ENCODE measurements at places on chromosomes 4 and X.

GRCh38 chrX:138986235-138986634, 274.7 kb upstream of the FGF13 start:
- DNase-seq: no peak

- peak; percentile 57 for DNase-seq
Observed at GRCh38 chr4:72312032-72312650, 256.9 kb downstream of the ADAMTS3 start.

GRCh38 chr4:174387143-174387542, 103.4 kb downstream of the CEP44 start:
- DNase-seq: no peak

GRCh38 chr4:27218013-27218412, 357.4 kb downstream of the STIM2 start:
- no peak for DNase-seq

DNA sequence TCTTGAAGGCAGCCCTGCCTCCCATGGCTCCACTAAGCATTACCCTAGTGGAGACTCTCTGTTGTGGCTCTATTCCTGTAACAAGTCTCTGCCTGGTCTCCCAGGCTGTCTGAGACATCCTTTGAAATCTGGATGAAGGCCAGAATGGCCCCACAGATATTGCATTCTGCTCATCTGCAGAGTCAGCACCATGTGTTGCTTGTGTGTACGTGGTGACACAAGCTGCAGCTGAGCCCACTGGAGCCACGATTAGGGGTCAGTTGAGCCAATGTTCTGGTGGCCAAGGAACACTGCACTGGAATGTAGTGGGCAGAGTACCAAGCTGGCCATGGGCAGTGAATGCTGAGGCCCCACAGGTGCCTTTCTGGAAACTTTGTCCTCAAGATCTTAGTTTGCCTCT, 29.2 kb downstream of the GRID2 start:
- no peak for DNase-seq

GRCh38 chrX:39802354-39802753, 295.4 kb downstream of the BCOR start:
- DNase-seq: no peak

DNA sequence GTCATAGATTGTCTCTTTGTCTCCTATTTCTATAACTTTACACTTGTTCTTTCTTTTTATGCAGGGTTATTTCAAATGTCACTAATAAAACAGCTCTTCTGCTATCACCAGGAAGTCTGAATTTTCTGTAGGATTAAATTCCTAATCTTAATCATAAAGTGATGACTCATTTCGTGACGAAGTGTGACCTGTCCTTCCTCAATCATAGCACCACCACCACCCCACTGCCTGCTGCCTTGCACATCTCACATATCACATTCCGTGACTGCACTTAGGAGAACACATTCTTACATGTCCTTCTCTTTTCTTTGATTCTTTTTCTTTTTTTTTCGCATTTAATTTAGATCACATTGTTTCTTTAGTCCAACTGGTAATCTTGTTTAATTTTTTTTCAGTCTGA, 57.7 kb upstream of the UGT2B7 start:
- no peak for DNase-seq

GRCh38 chrX:34875204-34875603, 67.4 kb upstream of the FAM47B start:
- DNase-seq: no peak

DNA sequence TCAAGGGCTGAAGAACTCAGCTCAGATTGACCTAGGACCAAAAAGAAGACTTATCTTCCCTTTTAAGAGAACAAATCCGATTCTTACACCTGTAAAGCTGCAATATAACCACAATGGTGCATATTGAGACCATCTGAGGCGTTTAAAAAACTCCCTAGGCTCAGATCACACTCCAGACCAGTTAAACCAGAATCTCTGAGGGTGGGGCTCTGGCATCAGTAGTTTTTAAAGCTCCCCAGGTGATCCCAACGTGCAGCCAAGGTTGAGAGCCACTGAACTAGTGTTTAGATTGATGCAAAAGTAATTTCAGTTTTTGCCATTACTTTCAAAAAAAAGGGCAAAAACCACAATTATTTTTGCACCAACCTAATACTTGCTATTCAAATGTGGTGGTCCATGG, 73.9 kb upstream of the GPM6B start:
- DNase-seq: no peak

DNA sequence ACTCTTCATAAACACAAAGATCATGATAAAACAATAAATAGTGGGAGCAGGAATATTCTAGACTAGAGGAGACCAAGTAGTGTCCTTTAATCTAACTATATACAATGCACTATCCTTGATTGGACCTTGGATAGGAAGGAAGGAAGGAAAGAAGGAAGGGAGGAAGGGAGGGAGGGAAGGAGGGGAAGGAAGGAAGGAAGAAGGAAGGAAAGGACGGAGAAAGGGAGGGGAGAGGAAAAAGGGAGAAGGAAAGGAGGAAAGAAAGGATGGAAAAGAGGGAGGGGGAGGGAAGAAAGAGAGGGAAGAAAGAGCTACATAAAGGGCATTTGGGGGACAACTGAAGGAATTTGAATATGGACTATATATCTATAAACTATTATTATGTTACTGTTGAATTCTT, 95.0 kb upstream of the SMARCAD1 start:
- no peak for DNase-seq

- no peak for DNase-seq
Observed at GRCh38 chr4:179751669-179752068, 2309.4 kb upstream of the AGA start.

DNA sequence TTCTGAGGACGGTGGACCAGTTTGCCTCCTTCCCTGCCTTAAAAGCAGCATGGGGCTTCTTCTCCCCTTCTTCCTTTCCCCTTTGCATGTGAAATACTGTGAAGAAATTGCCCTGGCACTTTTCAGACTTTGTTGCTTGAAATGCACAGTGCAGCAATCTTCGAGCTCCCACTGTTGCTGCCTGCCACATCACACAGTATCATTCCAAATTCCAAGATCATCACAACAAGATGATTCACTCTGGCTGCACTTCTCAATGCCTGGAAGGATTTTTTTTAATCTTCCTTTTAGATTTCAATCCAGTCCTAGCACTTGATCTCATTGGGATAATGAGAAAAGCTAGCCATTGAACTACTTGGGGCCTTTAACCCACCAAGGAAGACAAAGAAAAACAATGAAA, 255.3 kb downstream of the RAPGEF2 start:
- DNase-seq: no peak

DNA sequence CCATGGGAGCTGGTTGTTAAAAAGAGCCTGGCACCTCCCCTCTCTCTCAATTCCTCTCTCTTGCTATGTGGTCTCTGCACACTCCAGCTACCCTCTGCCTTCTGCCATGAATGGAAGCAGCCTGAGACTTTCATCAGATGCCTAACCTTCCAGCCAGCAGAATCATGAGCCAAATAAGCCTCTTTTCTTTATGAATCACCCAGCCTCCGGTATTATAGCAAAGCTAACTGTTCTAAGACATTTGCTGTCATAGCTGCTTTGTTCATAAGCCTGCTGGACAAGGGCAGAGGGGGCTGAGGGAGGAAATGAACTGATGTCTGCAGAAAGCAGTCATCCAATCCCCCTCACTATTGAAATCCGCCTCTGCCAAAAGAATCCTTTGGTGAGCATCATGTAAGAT, 196.7 kb downstream of the ZNF330 start:
- no peak for DNase-seq

DNA sequence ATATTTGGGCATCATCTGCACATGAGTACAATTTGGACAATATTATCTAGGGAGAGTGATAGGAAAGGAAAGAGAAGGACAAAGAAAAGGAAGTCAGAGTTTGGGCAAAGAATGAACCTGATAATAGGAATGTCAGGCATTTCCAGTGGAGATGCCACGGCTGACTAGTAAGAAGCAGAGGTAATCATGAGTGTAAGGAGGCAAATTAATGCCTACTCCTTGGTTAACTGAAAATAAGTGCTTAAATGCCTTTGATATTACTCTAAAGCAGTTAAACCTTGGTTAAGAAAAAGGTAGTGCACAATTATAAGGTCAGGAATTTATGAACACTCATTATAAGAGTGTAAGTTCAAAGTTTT, 99.2 kb upstream of the DDIT4L start:
- no peak for DNase-seq

GRCh38 chr4:165716472-165716871, 156.6 kb upstream of the TLL1 start:
- no peak for DNase-seq

DNA sequence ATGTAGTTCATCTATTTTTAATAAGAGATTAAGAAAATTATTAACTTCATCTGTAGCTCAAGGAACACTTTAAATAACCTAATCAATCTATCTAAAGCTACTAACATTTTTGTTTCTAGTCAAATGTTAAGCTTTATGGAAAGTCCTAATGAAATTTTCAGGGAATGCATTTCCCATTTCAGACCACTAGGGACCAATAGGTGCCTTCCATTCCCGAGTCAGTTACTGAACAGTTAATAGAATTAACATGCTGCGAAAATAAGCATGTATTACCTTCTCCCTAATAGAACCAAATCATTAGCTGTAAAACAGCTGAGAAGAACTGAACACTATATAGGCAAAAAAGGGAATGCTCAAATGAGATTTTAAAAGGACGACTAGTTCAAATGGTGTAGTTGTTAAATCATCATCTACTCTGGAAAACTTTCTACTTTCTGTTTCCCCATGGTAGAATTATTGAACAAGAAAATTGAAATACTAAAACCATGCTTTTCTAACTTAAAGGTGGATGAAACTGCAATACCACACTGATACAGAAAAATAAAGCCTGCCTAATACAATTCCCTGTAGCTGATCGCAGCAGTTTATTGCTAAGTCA, 22.5 kb downstream of the STX18 start:
- DNase-seq: no peak

Data from H9 (cell line).